Activated naive CD8-positive, alpha-beta T cell treated with anti-CD3 and anti-CD28 coated beads, Interleukin-2, amount 50 U/mL, for 16 hours (primary cell): ENCODE measurements at places on chromosomes 7 and 10.

DNA sequence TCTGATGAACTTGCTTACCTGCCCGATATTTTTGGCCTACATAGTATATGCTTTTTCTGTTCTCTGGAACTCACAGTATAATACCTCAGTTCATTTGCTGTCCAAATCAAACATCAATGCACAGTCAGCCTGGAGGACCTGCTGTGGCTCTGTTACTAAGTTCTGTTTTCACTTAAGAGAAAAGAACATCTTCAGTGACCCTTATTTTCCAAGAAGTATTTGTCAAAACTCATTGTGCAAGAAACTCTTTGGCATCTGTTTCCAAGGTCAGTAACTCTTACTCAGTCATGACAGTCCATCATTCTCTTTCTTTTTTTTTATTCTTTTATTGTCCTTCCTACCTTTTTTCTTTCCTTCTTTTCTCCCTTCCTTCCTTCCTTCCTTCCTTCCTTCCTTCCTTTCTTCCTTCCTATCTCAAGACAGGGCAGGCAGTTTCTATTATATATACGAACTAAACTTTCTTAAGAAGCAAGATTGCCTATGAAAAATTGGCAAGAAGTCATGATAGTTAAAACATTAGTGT is 37.8 kb upstream of the SEM1 start:
- no peak for DNase-seq

DNA sequence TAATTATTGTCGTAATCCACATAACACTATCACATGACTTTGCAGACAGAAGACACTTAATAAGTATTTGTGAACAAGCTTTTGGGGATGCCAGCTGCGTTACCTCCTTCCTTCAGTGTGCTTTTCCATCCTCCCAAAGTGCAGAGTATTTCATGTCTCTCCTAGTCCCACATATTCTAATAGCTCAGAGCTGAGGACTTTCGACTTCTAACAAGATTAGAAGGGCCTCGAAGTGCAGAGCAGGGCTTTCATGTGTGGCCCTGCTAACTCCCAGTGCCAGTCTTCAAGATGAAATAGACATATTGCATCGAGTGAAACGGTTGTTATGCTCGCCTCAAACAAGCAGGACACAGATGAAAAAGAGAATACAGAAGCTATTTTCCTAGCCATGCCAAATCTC is 125.7 kb upstream of the RNF32 start:
- no peak for DNase-seq

- no peak for DNase-seq
Measured at GRCh38 chr10:79937701-79938151, 11.2 kb downstream of the SFTPD start.

- no peak for DNase-seq
Measured at GRCh38 chr7:16991551-16991950, 109.8 kb upstream of the AGR3 start.

- DNase-seq, result no peak
Measured at GRCh38 chr10:125169279-125169678, 8.9 kb upstream of the CTBP2 start.

GRCh38 chr7:20116869-20117268 is 100.3 kb downstream of the MACC1 start:
- no peak for DNase-seq

DNA sequence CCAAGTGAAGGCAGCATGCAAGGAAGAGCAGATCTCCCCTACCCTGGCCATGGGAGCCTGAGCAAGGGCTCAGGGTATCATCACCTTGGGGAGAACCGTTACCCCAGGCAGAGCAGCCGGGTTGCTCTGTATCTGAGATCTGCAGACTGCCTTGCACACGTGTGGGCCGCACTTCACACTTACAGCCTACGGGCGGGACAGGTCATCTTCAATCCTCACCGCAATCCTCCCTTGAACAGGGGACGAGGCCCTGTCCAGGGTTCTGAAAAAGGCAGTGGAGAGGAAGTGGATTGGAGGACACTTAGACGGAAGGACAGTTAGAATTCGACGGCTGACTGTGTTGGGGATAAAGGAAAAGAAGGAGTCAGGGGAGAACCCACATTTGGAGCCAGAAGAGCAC is 51.4 kb downstream of the NPS start:
- no peak for DNase-seq
